Activated gamma-delta T cell (primary cell): ENCODE measurements at places on chromosomes 7 and 10.

- DNase-seq, result no peak
These were observed 75.5 kb downstream of the HTR5A start for GRCh38 chr7:155145477-155146255.

- DNase-seq, result no peak
These were observed 205.6 kb downstream of the AUTS2 start for GRCh38 chr7:69803699-69804516.

DNA sequence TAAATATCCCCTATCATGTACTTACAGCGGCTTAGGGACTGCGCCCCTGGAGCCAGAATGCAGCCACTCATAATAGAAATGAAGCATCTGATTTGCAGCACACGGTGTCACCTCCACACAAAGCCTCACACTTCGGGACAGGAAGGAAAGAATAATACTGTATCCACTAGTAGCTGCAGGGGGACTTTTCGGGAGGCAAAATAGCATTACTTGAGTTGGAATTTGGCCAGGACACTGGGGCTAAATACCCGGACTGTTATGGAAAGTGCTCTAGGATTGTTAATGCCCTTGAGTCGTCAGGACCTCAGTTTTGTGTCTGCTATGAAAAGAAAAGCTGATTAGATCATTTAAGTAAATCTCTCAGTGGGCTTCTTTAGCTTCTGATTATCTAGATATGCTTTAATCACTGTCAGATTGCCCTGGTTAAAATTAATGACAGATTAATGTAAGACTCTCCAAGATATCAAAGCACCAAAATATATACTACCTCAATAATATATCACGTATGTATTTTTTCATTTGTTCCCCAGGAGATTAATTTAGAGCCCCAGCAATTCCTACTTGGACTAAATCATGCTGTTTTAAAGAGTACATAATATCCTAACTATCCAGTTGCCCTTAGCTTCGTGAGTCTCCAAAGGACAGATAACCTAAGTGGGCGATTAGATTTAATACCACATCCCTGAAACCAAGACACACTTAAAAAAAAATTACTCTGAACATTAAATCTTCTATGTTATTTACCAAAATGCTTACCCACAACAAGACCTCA, 173.0 kb upstream of the NEBL start:
- no peak for DNase-seq

GRCh38 chr10:67853512-67853911, 15.5 kb upstream of the DNAJC12 start:
- DNase-seq, result no peak

GRCh38 chr10:111756217-111757061, 427.1 kb downstream of the GPAM start:
- no peak for DNase-seq

DNA sequence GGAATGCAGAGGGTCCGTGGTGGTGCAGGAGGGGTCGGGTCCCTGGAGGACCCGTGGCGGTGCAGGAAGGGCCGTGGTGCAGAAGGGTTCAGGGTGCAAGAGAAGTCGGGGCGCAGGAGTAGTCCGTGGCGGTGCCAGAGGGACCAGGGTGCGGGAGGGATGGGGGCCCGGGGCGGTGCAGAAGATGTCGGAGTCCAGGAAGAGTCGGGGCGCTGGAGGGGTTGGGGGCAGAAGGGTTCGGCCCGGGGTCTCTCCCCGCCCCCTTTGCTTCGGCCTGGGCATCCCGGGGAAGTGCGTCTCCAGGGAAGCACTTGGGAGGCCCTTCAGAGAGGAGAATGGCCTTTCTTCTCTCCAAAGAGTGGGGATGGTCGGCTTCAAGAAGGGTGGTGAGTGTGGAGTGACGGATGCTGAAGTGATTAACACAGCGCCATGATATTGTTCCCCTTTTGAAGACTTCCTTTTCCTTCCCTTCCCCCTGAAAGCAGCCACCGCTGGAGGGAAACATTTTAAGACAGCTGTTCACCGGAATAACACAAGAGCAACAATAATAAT, 997 bp downstream of the WDR37 start:
- no peak for DNase-seq

DNA sequence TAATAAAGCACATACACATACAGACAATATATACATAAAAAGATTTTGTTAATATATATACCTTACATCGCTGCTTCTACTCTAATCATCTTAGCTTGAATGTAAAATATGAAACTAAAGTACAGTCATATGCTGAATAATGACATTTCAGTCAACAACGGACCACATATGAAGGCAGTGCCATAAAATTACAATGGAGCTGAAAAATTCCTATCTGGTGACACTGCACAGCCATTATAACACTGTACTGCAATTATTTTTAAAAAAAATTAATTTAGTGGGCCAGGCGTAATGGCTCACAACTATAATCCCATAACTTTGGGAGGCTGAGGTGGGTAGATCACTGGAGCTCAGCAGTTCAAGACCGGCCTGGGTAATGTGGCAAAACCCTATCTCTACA, 122.3 kb downstream of the JMJD1C start:
- no peak for DNase-seq

DNA sequence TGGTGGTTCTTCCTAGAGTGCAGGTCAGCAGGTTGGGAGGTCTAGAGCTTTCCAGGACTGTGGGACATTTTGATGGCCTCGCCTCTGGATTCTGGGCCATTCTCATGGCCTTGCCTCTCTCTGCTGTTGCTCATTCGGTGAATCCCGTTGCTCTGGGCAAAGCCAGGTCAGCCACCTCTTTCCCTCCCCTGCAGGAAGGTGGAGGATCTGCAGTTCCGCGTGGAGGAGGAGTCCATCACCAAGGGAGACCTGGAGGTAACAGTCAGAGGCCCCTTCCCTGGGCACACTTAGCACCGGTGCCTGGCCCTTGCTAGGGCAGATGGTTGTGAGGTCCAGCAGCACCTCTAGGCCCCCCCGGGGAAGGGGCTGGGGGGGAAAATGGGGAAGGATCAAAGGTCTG, 74.9 kb downstream of the CLIP2 start:
- DNase-seq, result no peak
